ENCODE measurements at places on chromosomes 16 and 17. TPM values are rescaled to one million over a fixed set of nuclear protein-coding genes. Genes with fewer than 3 reads are reported as not detected.
A peak's percentile ranks its signal among the peaks of the same experiment; 100 is the strongest.

GRCh38 chr16:70649300-70649699 is 2.9 kb downstream of the IL34 start:
- peak; percentile 75 for DNase-seq

ETV4 gene
- total RNA-seq: 0.48 TPM

GRCh38 chr17:55740511-55741355 is 10.1 kb upstream of the PCTP start:
- DNase-seq: no peak

GRCh38 chr16:49550666-49551065 is 177.1 kb downstream of the C16orf78 start:
- DNase-seq: no peak

GRCh38 chr17:42317266-42317845 is 29.1 kb downstream of the STAT5A start:
- no peak for DNase-seq

ACSM2B gene
- total RNA-seq: not detected

GGA3 gene
- total RNA-seq: 42.8 TPM

CHTF18 gene
- 5.6 TPM for total RNA-seq

DNA sequence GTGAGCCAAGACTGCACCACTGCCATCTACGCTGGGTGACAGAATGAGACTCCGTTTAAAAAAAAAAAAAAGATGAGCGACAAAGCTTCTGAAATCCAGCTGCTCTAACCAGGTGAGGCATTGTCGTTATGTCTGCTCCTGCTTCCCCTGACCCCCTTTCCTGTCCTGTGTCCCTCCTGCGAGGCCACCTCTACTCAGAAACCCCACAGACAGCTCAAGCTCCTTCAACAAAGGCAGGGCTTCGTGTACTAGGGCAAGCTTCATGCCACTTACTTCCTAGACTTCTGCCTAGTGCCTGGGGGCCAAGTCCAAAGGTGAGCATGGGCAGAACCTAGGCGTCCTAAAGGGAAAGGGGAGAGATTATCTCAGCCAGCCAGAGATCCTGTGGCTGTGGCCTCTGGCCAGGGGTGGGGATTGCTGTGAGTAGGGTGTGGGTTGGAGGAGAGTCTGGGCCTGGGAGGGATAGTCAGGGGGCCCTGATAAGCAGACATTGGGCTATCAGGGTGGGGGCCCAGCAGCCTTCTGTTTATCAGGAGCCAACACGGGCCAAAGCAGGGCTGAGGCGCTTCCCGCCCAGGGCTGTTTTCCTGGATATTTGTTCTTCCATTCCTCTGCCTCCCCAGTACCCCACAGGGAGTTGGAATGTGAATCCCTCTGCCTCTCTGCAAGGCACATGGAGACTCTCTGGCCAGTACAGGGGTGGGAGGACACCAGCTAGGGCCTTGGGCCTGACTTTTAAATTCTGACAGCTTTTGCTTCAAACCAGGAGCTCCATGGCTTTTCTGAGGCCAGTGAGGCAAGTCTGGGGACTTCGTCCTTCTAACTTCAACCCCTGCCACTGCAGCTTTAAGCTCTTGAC is 10.4 kb downstream of the ERAL1 start:
- no peak for DNase-seq

- DNase-seq: no peak
Observed at GRCh38 chr17:35684055-35684802, 47.2 kb upstream of the RASL10B start.

CRYBA1 gene
- not detected for total RNA-seq

WSB1 gene
- 160 TPM for total RNA-seq

MIEF2 gene
- 4.6 TPM for total RNA-seq

DNA sequence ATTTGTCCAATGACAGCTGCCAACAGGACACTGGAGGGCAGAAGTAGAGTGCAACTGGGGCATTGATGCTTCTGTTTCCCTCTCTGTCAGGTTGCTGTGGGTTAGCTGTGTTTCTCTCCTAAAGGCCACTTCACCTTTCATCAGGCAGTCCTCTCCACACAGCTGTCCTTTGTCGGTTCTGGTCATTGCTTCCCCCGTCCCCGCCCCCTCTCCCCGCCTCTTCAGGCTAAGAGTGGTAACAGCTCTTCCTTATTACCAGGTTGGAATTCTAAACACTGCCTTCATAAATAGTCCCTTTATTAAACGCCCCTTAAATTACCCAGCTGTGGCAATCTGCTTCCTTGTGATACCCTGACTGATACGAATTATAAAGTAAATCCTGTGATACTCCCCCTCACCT is 31.8 kb upstream of the NSRP1 start:
- no peak for DNase-seq

TIMP2 gene
- 351 TPM for total RNA-seq

- DNase-seq: no peak
Observed at GRCh38 chr17:49612726-49613125, 37.1 kb downstream of the NXPH3 start.

DNA sequence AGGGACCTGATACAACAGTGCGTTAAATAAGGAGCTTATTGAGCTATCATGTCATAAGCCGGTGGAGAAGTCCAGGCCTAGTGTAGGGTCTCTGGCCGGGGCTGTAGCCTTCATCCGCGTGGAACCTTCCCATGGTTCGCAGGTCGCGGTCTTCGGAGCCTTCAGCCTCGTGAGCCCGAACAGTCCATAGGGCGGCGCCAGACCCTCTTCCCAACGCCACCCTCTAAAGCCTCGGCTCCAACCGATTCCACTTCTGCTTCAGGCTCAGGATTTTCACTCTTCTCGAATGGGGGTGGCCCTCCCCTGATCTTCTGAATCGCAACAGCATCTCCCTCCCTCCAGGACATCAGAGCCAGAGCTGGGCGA is 10.3 kb upstream of the BRCA1 start:
- DNase-seq: peak; percentile 75

KRT25 gene
- total RNA-seq: not detected

DNA sequence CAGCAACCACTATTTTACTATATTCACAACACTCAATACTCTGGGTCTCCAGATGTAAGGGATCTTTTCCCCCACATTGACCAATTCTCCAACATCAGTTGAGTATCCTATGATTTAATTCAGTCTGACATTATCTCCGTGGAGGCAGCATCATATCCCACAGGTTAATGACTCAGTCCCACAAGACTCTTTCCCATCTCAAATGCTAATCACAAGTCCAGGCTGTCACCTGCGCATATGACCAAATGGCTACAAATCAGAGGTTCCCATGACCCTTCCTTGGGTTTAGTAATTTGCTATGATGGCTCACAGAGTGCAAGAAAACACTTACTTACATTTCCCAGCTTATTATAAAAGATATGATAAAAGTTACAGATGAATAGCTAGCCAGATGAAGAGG is 18.7 kb downstream of the ACSM3 start:
- no peak for DNase-seq

DNA sequence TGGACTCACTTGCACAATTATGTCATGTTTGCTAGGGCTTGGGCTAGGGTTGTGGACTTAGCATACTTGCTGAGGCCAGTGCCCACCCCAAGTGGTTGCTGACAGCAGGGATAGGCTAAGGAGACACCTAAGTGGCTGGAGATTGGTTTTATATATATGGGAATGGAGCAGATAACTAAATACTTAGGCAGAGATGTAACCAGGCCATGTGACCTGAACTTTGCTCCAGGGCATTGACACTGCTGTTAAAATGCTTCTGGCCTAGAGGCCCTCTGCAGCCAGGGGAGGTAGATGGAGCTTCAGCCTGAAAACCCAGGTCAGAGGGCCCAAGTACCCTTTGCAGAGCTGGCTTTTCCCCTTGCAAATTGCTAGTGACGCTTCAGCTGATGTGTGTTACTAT is 1.4 kb upstream of the ITGB3 start:
- DNase-seq: no peak

- DNase-seq: no peak
Observed at GRCh38 chr17:49495842-49496182, 719 bp downstream of the NGFR start.

CA5A gene
- not detected for total RNA-seq

DNA sequence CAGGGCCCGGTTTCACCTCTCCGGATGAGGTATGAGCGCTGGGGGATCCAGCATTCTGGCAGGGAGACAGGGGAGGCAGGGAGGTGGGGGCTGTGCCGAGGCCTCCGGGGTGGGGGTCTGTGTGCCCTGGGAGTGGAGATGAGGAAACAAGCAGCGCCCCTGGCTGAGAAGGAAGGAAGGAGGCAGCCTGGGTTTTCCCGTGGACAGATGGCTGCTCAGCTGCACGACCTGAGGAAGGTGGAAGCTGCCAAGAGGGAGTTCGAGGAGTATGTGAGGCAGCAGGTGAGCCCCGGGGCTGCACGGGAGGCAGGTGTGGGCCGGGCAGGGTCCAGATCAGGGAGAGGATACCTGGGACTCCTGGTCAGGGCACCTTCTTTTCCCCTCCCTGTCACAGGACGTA is 4.3 kb downstream of the RNF112 start:
- no peak for DNase-seq

DNA sequence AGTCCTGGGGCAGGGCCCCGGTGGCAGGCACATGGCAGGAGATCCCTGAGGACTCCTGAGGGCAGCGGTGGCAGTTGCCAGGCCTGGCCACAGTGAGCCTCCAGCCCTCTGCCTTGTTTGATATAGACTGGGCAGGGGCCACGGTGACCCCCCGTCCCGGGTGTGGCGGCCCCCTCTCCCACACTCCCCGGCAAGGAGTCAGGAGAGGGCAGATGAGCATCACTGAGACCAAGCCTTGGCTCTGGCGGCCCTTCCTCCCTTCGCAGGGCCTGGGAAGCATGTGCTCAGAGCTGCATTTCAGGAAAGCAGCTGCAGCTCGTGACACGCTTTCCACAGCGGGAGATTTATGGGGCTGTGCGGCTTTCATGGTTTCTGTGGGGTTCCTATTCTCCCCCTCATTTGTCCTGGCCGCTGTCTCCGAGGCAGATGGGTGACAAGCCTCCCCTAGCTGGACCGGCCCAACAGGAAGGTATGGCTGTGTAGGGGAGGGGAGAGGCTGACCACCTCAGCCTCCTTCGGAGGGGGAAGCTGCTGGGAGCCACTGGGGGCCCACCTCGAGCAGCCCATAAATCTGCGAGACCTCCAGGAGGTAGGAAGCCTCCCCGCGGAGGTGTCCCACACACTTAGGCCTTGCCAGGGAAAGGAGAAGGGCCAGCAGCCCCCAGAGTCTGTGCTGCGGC is 211.4 kb downstream of the NTN1 start:
- no peak for DNase-seq

GRCh38 chr17:37488607-37489196 is 989 bp upstream of the DUSP14 start:
- no peak for DNase-seq

ATP1B2 gene
- 1.4 TPM for total RNA-seq

DNA sequence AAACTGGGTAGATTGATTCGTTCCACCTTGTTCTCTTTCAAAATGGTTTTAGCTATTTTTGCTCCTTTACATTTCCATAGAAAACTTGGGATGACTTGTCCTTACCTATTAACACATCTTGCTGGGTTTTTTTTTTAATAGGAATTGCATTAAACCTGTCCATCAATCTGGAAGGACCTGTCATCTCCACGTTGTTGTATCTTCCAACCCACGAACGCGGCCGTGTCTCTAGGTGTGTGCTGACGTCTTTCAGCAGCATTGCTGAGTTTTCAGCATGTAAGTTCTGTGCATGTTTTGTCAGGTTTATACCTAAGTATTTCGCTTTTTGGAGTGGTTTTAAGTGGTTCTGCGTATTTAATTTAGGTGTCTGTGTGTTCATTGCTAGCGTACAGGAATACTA is 60.4 kb upstream of the GNG13 start:
- DNase-seq: no peak

GRCh38 chr17:44324092-44324570 is 492 bp downstream of the SLC25A39 start:
- DNase-seq: no peak

DNA sequence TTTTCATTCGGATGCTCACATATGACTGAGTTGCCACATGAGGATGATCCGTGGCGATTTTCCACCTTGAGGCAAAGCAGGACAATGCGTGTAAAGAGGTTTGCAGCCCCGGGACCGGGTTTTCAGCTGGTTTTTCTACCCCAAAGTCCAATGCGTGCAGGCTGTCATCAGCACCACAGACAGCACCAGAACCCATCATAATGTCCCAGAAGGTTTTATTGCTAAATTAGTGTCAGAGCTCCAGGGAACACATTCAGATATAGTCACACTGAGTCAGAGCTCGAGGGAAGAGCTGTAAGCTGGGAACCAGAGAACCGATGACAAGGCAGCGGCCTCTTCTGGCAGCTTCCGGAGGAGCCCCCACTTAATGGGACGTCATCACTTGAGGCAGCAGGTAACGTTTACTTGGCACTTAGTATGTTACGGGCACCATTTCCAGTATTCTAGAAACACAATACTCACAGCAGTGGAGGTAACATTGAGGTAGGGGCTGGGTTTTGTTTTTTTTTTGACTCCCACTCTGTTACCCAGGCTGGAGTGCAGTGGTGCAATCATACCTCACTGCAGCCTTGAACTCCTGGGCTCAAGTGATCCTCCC is 8.9 kb upstream of the NAGPA start:
- DNase-seq: no peak

DNA sequence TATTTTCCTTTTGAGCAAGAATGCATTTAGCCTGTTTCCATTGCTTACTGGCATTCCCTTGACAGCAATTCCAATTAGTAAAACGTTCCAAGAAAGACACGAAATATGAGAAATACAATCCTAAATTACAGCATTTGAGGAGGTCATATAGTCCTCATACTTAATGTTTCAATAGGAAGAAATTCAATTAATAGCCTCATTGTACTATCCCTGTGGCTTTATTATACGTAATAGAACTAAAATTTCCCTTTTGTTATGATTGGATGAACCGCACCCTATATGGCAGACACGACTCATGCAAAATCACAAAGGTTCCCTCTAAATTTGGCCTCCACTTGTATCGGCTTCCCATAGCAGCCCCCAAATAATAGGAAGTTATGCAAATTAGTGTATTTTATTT is 291.7 kb downstream of the CEP112 start:
- no peak for DNase-seq

- no peak for DNase-seq
Observed at GRCh38 chr16:49473131-49473530, 99.5 kb downstream of the C16orf78 start.

DNA sequence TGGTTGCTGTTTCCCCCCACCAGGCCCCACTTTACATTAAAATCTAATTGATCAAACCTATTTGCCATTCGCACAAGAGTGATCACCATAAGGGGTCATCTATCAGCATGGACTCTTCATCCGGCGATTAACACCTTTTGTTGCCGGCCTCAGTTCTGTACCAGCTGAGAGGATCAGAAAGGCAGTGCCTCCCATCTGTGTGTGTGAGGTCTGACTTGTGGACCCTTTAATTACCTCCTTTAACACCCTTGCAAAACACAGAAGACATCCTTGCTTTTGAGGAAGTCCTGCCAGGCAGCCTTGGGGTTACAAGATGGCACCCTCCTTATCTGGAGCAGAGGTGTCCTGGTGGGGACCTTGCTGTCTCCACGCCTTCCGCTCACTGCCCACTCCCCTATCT is 77.2 kb upstream of the IRX3 start:
- no peak for DNase-seq

Data from mesenteric fat pad (tissue), 1 donor.